Activated CD8-positive, alpha-beta T cell treated with anti-CD3 and anti-CD28 coated beads for 36 hours (primary cell): ENCODE measurements at places on chromosomes 3 and 15. TPM values are rescaled to one million over a fixed set of nuclear protein-coding genes. Genes with fewer than 3 reads are reported as not detected.

Gene ZDHHC19
- not detected for total RNA-seq

DNA sequence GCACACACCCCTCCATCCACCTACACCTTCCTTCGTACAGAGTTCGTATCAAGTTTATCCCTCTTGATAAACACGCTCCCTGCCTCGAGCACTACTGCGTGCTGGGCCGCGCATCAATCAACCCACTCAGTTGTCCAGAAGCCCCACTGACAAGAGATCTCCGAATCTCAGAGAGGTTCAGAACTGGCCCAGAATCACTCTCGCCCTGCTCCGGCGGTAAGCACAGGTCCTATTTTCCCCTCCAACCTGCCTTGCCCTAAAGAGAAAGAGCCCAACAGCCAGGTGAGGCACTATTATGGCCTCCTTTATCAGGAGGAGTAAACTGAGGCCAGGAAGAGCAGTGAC lies 494 bp upstream of the NISCH start:
- H3K4me1 ChIP-seq: peaks cover 36% of the 10 kb centered on the region
- peaks cover 21% of the 10 kb centered on the region for H3K36me3 ChIP-seq
- DNase-seq: no peak

GRCh38 chr3:26058901-26059321 lies 269.0 kb downstream of the OXSM start:
- no peaks in the 10 kb centered on the region for H3K4me1 ChIP-seq
- no peak overlapping the region for H3K4me3 ChIP-seq
- DNase-seq: no peak
- no peaks in the 10 kb centered on the region for H3K27me3 ChIP-seq

- DNase-seq: no peak
- no peak overlapping the region for H3K27ac ChIP-seq
- peaks cover 4% of the 10 kb centered on the region for H3K27me3 ChIP-seq
Measured at GRCh38 chr3:58629629-58630028, 36.9 kb downstream of the FAM3D start.

- H3K27me3 ChIP-seq: peaks cover 9% of the 10 kb centered on the region
- H3K36me3 ChIP-seq: no peaks in the 10 kb centered on the region
- H3K4me3 ChIP-seq: no peak overlapping the region
- peaks cover 9% of the 10 kb centered on the region for H3K4me1 ChIP-seq
Measured at GRCh38 chr15:69648775-69649735, 196.4 kb downstream of the RPLP1 start.

- DNase-seq: no peak
- H3K4me1 ChIP-seq: no peaks in the 10 kb centered on the region
- no peaks in the 10 kb centered on the region for H3K27me3 ChIP-seq
- no peaks in the 10 kb centered on the region for H3K36me3 ChIP-seq
Measured at GRCh38 chr3:116040152-116040551, 405.1 kb downstream of the LSAMP start.

GRCh38 chr3:49110780-49111179 lies 6.2 kb upstream of the QARS1 start:
- H3K4me1 ChIP-seq: peaks cover 2% of the 10 kb centered on the region
- H3K36me3 ChIP-seq: peaks cover 34% of the 10 kb centered on the region
- no peak overlapping the region for H3K27ac ChIP-seq

- H3K4me1 ChIP-seq: peaks cover 4% of the 10 kb centered on the region
- no peak for DNase-seq
- no peaks in the 10 kb centered on the region for H3K36me3 ChIP-seq
Measured at GRCh38 chr15:89662893-89663626, 7.8 kb upstream of the KIF7 start.

GRCh38 chr3:142022381-142022780 lies 127.0 kb downstream of the TFDP2 start:
- H3K27me3 ChIP-seq: no peaks in the 10 kb centered on the region
- peak; percentile 28 for DNase-seq
- no peak overlapping the region for H3K4me3 ChIP-seq
- H3K36me3 ChIP-seq: peaks cover 4% of the 10 kb centered on the region

DNA sequence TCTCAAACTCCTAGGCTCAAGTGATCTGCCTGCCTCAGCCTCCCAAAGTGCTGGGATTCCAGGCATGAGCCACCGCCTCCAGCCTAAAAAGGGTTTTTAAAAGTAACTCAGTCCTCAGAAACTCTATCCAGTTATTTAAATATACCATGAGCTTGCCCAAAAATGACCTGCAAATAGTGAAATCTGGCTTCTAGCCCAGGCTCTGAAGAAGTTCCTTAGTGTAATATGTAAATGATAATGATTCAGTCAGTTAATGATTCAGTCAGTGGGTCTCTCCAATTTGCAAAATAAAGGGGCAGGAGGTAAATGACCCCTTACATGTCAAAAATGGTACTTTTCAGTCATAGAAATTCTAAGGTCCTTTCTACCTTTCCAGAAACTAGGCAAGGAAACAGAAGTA lies 28.8 kb downstream of the LRRC2 start:
- peaks cover 2% of the 10 kb centered on the region for H3K27me3 ChIP-seq
- no peak overlapping the region for H3K4me3 ChIP-seq
- no peaks in the 10 kb centered on the region for H3K36me3 ChIP-seq
- peaks cover 44% of the 10 kb centered on the region for H3K4me1 ChIP-seq

DNA sequence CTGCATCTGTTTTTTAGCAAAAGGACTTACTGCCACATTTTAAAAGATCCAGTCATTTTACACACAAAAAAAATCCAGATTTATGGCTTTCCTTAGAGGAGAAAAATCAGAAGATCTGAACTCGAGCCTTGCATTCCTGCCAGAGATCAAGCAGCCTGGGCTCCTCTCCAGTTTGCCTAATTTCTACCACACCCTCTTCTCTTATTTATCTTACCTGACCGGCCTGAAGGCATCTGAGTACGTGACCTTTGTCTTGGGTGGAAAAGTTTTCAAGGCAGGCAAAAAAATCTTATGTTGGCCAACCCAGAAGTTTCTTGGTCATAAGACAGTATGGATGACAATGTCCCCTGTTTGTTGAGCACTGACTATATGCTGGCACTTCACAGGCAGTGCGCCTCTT lies 60.3 kb downstream of the CHRD start:
- peaks cover 1% of the 10 kb centered on the region for H3K27me3 ChIP-seq
- no peaks in the 10 kb centered on the region for H3K36me3 ChIP-seq
- no peak for DNase-seq
- H3K4me3 ChIP-seq: no peak overlapping the region

DNA sequence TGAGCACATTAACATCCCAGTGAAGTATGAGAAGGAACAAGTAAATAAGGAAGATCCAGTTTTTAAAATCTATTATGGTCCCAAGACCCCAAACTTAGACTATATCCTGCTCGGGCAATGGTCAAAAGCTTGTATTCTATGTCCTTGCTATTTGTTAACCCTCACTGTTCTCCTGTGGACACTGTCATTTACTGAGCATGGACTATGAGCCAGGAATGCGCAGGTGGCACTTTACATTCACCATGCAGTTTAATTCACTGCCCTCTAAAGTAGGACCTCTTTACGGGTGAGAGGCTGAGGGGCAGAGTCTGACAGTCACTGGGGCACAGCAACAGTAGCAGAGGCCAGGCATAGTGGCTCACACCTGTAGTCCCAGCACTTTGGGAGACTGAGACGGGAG lies 28.6 kb downstream of the SPATA12 start:
- H3K4me3 ChIP-seq: no peak overlapping the region
- no peaks in the 10 kb centered on the region for H3K36me3 ChIP-seq
- no peaks in the 10 kb centered on the region for H3K4me1 ChIP-seq
- DNase-seq: no peak
- H3K27me3 ChIP-seq: peaks cover 3% of the 10 kb centered on the region

DNA sequence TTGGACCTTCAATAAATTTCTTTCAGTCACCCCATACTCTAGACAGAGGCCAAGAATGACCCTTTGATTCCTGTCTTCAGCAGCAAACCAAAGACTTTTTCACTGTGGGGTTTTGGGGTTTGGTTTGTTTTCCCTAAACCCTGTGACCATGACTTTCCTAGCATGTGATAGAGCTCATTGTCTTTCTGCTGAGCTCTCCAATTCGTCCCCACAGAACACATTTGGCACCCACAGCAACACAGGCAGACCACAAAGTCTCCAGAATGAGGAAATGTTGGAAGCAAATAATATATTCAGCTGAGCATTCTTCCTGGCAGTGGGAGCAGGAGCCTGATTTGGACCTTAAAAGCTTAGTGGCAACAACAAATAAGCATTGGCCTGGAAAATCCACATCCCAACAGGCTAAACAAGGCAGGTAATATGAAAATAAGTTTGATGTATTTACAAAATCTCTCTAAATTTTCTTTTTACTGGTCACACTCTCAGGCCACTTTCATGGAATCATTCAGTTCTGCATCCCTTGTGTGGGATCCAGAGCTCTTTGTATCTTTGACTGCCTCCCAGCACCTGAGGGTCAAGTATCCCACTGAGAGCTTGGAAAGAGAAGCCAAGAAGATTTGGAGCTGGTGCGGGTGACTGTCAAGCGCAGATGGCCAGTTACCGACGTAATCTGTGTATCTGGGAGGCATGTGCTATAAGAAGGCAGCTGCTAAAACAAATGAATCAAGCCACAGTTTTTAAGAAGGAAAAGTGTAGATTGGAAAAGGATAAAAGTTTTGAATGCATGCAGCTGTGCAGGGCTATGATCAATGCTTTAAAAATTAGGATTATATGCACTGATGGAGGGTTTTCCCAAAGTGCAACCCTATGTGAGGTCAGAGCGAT lies 36.5 kb upstream of the CPB1 start:
- H3K27ac ChIP-seq: no peak overlapping the region
- no peak for DNase-seq
- no peaks in the 10 kb centered on the region for H3K27me3 ChIP-seq

Gene ACP3
- total RNA-seq: not detected

Gene ALAS1
- total RNA-seq: 54.3 TPM

DNA sequence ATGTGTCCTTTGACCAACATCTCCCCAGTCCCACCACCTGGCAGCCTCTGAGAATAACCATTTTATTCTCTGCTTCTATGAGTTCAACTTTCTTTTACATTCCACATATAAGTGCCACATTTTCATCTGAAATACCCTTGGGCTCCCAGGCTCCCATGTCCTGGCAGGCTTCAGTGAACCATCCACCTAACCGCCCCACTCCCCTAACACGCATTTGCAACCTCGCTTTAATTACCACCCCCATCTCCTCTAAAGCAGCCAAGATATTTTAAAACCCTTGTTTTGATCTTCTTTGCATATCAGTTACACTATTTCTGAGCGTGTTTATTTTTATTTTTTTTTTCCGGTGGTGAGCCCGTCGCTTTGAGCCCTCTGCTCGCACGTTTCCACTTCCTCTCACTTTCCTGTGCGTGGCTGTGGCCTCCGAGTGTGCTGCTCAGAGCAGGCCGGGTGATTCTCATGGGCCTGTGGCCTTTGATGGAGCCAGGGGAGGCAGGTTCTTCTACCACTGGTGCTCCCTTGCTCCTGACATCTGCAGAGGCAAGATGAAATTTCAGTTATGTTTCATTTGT lies 195.4 kb upstream of the LPP start:
- H3K27me3 ChIP-seq: no peaks in the 10 kb centered on the region
- no peaks in the 10 kb centered on the region for H3K36me3 ChIP-seq
- peak overlapping the region; percentile 84 for H3K27ac ChIP-seq
- peaks cover 31% of the 10 kb centered on the region for H3K4me1 ChIP-seq
- peak; percentile 67 for DNase-seq
- peak overlapping the region; percentile 42 for H3K4me3 ChIP-seq

DNA sequence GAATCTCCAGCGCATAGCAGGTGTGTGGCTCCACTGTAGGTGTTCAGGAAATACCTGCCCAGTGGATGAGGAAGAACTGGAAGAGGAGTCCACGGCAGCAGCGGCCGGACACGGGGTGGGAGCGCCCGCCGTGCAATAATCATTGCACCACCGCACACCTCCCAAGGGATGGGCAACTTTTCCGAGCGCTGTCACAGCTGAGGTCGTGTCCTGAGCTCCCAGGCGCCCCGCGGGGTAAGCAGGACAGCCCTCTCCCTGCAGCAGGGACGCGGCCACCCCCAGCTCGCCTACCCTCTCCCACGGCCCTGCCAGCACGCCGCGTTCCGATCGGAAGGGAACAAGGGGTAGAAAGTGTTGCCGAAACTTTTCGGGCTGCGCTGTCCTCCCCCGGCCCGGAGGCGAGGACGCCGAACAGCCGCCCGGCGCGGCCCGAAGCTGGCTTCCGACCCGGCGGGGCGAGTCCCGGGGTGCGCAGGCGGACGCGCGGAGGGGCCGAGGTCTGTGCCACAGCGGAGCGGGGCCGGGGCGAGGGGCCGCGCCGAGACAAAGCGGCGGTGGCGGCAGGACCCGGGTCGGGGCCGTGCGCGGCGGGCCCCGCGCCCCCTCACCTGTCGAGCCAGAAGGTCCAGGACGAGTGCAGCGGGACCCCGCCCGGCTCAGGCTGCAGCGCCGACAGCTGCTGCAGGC lies 475 bp downstream of the EIF4E3 start:
- peak overlapping the region; percentile 97 for H3K27ac ChIP-seq
- H3K27me3 ChIP-seq: no peaks in the 10 kb centered on the region
- peak overlapping the region; percentile 86 for H3K4me3 ChIP-seq
- peaks cover 62% of the 10 kb centered on the region for H3K4me1 ChIP-seq

Gene TMOD3
- 53.6 TPM for total RNA-seq
